ENCODE measurements at places on chromosomes 1 and 21.

DNA sequence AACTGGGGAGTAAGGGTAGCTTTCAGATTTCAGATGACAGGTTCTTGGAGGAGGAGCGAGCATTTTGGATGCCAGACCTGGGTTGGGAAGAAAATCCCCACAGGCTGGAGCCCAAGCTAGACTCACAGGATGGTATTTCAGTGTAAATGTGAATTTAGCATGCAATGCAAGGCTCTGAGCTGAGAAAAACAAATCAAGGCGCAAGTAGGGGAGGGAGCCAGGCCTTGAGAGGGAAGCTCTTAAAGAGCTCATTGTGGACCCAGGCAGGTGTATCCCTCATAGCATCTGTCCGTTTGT, 386.1 kb downstream of the MATN1 start:
- no peak for DNase-seq

DNA sequence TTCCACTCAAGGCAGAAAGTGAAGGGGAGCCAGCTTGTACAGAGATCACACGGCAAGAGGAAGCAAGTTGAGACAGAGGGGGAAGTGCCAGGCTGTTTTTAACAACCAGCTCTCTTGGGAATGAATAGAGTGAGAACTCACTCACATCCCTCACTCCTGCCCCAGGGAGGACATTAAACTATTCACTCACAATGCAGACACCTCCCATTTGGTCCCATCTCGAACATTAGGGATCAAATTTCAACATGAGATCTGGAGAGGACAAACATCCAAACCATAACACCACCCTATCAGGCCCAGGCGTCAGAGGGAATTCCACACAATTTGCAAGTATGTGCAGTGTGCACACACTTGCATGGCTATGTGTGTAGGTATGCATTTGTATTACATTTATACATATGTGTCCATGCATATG, 62.7 kb downstream of the DMAP1 start:
- DNase-seq: no peak

DNA sequence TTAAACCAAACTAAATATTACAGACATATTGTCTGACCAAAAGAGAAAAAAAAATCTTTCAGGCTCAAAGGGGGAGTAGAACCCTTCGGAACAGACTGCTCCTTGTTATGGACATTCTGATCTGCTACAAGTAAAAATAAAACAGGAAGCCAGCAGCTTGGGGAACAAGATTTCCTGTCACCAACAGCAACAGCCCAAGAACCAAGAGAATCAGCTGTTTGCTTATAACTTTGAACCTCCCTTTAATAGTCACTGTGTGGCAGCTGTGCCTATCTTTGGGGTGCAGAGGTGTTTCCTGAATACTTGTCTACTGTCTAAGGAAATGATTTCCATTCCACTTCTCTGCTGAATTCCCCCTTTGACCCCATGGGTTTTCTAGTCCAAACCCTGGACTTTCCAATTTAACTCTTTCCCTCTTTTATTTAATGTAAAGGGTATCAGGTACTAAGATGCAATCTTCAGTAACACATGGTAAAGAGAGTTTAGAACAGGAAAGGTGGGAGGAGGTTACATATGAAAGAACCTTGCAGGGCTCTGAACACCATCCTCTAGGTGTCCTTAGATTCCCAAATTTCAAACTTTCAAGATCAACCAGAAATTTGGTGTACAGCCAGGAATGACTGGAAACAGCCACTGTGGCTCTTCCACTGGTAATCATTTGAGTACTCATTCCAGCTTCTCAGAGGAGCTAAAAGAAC, 38.6 kb downstream of the GPR3 start:
- no peak for DNase-seq

- peak; percentile 34 for DNase-seq
Observed at GRCh38 chr21:38126666-38127303, 130.0 kb upstream of the KCNJ15 start.

GRCh38 chr1:91697416-91697815, 188.5 kb downstream of the TGFBR3 start:
- DNase-seq: no peak

DNA sequence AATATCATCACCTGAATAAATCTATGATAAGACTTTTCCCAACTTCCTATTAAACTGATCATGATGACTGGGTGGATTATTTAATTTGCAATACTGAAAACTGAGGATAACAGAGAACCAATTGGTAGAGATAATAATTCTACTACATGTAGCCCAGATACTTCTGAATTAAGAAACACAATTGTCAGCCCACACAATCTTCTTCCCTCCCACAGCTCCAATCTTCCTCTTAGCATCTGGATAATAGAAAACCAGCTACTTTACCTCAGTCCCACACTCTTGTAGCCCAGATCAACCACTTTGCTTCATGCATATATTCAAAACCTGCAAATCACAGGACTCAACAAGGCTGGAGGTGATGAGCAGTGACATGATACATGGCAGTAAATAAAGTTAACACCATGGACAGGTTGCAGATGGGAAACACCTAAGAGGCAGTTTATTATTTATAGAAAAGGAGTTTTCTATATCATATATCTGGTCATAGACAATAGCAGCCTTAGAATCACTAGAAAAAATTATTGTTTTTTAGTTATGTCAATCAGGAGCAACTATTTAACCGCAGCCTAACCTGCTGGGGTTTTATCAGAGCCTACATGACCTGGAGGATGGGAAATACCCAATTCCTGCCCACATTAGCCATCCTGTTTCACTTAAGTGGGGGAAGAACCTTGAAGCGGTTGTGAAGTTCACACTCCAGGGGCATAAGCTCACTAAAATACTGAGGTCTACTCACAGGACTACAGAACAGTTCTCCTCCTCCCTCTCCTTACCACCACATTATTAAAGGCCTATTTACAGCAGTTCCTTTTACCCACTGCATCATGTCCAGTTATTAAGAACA, 16.7 kb downstream of the FRRS1 start:
- no peak for DNase-seq

DNA sequence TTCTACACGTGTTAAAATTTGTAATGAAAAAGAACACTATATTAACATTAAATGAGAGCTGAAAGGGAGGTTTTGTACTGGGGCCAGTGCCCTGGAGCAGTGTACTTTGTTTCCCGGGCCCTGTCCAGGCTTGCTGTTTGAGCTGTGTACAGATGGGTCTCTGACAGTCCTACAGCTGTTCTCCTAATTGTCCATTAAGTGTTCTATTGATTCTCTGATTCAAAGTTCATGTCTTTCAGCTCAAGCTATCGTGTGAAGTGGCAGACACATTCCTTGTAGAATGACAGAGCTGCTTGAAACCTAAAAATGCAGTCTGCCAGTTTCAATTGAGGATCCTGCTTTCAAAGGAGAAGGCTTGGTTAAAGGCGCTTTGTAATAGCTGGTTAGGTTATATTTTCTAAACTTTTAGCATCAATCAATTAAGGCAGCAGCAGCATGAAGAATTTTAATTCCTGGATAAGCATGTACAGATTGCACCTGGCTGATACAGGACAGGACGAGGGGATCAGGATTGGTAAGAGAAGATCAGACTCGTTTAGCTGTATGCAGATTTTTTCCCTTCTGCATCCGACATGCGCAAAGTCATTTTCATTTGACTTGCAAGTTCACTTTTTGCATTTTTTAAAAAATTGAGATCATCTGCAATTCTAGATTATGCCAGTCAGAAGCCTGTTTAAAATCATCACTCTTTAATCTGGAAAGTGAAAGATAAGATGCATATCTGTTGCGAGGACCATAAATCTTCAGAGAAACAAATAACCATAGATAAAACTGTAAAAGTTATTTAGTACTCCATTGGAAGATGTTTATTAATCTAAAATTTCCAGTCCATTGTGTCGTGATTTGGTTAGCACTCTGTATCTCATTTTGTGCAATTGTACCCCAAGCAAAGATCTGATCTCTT, 98.5 kb downstream of the ATG4C start:
- no peak for DNase-seq

DNA sequence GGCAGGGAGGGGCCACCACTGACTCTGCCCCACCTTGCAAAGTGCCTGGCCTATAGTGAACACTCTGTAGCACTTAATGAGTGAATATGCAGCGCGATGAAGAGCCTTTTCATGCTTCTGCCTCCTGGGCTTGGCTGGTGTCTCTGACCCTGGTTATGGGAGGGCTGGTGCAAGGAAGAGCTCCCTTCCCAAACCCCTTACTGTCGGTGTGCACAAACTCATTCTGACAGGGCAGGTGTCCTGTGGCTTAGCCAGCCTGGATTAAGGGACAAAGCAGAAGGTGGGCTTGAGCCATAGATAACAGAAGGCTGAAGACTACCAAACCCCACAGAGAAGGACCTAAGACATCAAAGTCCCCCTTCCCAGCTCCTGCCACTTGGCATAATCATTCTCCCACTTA, 2.0 kb upstream of the NCMAP start:
- no peak for DNase-seq

GRCh38 chr1:83100133-83100532, 898.8 kb downstream of the TTLL7 start:
- no peak for DNase-seq

- no peak for DNase-seq
Observed at GRCh38 chr1:25818569-25818968, 1.2 kb upstream of the MTFR1L start.

DNA sequence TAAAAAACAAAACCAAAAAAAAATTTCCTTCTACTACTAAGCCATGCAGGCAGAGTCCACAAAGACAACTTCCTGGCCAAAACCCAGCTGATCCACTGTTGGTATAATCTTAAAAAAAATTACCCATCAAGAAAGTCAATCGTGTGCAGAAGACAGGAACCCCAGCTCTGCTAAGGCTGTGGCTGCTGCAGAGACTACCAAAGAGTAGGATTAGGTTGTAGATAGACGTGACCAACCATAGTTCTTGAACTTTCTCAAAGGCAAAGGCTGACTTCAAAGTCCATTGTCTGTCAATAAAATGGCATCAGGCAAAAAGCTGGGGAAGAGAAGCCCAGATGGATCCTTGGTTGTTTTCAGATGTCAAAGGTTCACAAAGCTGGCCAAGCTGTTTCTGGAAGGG, 3.4 kb downstream of the PSMB4 start:
- no peak for DNase-seq

- DNase-seq: no peak
Observed at GRCh38 chr1:26555550-26555981, 26.0 kb downstream of the RPS6KA1 start.

Measured in right kidney (tissue), 9 donors.